ENCODE measurements at places on chromosomes 5 and 9.

DNA sequence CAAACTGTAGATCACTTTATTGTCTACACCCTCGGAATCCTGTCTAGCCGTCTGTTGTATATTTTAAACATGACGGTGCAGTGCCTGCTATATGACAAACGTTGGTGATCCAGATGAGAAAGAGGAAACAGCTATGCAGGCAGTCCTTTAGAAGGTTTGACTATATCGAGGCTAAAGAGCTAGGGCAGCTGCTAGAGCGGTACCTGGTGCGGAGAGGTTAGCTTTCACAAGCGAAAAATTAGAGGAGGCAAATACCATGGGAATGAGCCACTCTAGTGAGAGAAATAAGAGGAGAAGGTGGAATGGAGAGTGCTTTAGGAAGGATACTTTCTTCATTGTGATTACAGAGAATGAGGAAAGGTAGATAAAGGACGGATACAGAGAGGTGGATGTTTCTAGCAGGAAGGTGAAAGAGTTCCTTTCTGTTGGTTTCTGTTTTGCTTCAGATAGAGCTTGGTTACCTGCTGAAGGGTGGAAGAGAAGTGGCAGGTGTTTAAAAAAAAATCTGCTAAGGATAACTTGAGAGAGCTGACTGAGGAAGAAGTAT lies 959 bp upstream of the FBXL17 start:
- no peak for DNase-seq

GRCh38 chr5:172670005-172670402 lies 28.9 kb downstream of the NEURL1B start:
- DNase-seq = no peak

GRCh38 chr9:126694206-126695081 lies 80.7 kb downstream of the LMX1B start:
- DNase-seq = no peak

DNA sequence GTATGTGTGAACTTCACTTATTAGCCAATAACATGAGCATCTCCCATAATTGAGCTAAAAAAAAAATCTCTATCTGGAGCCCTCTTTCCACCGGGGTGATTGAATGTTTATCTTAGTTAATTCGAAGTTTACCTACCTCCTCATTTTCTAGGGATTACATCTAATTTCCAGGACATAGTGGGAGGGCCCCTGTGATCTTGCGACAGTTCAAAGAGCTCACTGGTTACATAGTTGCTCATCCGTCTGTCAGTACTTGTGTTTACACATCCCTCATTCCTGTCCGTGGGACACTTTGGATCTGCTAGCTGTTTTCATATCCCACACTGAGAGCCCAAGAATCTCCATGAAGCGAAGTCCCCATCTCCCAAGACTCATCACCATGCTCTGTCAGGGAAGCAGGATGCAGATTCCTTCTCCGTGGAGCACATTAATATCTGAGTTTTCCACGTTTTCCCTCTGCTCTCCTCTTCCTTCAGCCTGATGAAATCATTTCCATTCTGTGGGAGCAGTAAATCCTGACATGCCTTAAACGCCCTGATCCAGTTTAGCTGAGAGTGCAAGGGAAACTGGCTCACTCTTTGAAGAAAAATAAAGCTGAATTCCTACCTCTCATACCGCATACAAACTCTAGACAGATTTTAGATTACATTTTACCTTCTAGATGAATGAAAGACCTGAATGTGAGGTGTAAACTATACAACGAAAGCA lies 10.2 kb upstream of the SFXN1 start:
- no peak for DNase-seq

- no peak for DNase-seq
Observed at GRCh38 chr9:130917168-130917960, 20.8 kb upstream of the QRFP start.

Measured in NCI-H774 (cell line).